Omental fat pad (tissue), 4 donors: ENCODE measurements at places on chromosomes 16 and 17. TPM values are rescaled to one million over a fixed set of nuclear protein-coding genes. Genes with fewer than 3 reads are reported as not detected.

The KRTAP2-3 gene
- not detected for total RNA-seq

The MRTFB gene
- total RNA-seq: 67.6 TPM

The TAOK1 gene
- 60.3 TPM for total RNA-seq

GRCh38 chr16:11032922-11033291 is 88.5 kb downstream of the CLEC16A start:
- DNase-seq: no peak
